Epithelial cell of esophagus (primary cell): ENCODE measurements at places on chromosomes 2 and 18.

DNA sequence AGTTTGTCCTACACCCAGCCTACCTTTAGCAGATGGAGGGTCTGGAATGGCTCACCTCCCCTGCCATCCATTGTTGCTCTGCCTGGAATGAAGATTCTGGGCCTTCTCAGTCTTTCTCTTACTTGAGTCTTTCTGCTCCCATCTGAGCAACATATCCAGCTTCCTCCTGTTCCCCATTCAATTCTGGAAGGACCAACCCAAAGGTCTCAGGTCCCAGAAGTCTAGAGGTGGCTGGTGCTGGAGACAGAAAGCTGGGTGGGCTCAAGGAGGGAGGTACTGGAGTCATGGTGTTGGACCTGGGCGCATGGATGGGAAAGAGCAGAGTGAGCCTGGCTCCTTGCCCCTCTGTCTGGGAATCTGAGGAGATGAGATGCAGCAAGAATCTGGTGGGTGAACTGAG is 93.5 kb upstream of the SIX3 start:
- no peak for DNase-seq

GRCh38 chr2:171522052-171522787 is at the start of gene CYBRD1:
Gene CYBRD1, plus strand, starts transcription at chr2:171522474. Its CDS starts 72 bp downstream, at chr2:171522546.
- peak; percentile 39 for DNase-seq

GRCh38 chr18:57051657-57052044 is 95.2 kb upstream of the BOD1L2 start:
- DNase-seq = no peak

DNA sequence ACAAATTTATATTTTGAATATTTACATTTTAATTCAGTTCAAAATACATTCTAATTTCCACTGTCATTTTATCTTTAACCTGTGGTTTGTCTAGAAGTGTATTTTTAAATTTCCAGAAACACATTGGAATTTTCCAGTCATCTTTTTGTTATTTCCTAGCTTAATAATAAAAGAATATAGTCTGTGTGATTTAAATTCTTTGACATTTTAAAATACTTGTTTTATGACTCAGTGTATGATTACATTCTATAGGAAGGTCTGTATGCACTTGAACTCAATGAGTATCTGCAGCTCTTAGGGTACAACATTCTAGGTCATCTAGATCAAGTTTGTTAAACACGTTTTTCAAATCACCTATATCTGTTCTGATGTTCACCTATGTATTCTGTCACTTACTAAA is 88.3 kb upstream of the MBOAT2 start:
- peak; percentile 30 for DNase-seq

- DNase-seq = no peak
These were observed 108.5 kb downstream of the STK39 start for GRCh38 chr2:168138901-168139300.

DNA sequence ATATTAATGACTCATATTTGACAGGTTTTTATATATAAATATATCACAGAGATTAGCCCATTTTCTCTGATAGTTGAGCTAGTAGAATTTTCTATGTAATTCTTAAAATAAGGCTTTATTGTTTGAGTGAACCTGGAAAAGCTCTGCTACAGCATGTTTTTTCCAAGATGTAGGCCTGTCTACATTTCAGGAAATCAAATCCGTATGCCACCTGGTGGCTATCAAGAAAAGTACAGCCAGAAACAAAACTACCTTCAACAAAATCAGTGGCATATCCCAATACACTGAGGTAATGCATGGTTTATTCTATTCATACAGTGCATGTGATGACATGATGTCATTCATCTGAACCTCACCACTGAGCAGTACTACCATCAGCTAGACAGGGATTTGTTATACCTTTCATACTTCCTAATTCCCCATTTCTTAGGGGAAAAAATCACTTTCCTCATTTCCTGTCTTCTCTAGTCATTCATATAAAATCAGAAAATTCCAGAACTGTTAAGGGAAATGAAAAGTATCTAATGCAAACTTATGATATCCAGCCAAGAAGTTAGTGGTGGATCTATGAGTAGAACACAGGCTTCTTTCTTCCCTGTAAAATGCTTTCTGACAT is 310.4 kb upstream of the SYT4 start:
- peak; percentile 54 for DNase-seq

- no peak for DNase-seq
These were observed 80.4 kb downstream of the SGPP2 start for GRCh38 chr2:222504719-222505118.
